HuH-7.5 (cell line): ENCODE measurements at places on chromosomes 6 and 20.

DNA sequence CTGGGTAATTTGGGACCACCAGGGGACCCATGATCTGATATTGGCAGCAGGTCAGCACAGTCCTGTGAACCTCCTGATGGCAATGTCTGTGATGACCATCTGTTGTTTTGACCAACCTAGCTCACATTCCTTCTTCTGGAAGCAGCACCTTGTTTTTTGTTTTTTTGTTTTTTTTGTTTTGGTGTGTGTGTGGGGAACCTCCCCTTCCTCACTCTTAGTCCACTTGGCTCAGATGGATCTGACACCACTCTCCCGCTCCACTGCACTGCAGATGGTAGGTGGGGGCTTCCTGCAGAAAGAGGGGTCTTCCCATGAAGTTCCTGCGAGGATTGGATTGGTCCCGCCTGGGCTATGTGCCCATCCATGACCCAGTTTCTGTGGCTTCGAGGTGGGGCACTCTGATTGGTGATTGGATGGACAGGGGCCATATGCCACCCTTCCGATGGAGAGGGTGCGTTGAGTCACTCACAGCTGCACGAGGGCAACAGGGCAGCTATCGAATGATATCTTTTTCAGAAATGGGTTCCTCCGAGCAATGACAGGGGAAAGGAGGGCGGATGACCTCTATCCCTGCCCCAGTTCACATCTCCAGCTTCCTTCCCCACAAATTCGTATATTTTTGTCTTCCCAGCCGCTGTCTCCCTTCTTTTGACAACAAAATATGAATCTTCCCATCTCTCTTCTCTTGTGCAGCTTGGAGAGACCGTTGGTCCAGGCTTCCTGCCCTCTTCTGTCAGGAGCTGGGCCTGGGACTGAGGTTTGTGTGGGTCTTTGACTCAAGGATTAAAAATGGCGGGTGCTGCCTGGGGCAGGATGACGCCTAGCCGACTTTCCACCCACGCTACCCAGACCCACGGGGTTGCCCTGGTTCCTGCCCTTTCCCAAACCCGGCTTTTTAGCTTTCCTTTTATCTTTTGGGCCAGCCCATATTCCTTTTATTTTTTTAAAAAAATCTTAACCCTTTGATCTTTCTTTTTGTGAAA, 132.1 kb upstream of the KCNG1 start:
- no peak for DNase-seq

- no peak for DNase-seq
These were observed 228.7 kb upstream of the PLN start for GRCh38 chr6:118319416-118319815.

- DNase-seq = no peak
These were observed 71.0 kb downstream of the TCP11 start for GRCh38 chr6:35070111-35070510.

DNA sequence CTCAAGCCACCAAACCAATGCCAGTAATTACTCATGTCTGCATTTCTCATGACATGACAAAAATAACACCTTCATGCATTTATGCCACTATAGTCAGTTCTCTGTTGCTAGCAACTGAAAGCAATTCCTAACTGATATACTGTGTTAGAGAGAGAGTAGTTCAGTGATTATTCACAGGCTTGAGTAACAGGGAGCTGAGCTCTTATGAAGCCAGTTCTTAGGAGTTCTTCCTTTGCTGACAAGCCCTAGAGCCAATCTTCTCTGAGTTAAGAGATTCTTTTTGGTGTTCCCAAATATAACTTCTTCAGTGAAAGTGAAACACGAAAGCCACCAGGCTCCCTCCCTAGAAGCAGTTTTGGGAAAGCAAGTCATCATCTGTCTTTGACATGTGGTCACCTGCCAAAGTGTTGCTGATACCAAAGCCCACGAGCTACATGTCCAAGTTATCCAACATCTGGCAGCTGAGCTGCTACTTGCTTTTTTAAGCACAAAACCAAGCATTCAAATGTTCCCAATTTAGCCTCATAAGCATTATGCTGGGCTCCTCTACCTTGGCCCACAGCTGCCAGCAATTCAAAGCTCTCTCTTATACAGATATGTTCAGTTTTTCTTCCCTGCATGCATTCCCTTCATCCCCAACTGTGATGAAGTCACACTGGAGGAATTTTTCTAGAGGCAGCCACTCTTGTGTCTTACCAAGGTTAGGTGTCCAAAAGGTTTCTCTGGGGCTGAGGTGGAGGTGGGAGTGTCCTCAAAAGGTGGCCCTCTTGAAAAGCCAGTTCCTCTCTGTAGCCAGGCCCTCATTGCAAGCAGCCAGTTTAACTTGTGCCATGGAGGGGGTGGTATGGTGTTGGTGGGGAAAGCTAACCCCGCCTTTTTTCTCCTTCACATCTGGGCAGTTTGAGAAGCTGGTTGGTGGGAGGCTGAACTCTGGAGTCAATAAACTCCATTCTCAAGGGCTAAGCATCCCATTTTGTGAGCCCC, 92.7 kb upstream of the ARMC2 start:
- DNase-seq = no peak

DNA sequence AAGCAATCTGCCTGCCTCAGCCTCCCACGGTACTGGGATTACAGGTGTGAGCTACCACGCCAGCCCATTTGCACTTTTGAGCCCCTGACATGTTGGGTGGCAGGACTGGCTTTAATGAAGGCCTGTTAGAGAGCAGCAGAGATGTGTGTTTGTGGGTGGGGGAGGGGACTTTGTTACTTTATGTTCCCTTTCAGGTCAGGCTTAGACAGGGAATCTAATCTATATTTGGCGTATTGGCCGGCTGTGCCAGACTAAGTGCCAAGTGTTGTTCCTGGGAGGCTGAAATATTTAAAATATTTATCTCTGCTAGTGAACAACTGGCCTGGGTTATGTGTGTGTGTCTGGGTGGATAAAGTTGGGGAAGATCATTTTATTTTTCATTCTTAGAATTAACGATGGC, 6.1 kb downstream of the GMPR start:
- DNase-seq = no peak

- no peak for DNase-seq
These were observed 27.4 kb downstream of the MGME1 start for GRCh38 chr20:17995967-17996819.
